ENCODE measurements at places on chromosomes 1 and 21.
A peak's percentile ranks its signal among the peaks of the same experiment; 100 is the strongest.

DNA sequence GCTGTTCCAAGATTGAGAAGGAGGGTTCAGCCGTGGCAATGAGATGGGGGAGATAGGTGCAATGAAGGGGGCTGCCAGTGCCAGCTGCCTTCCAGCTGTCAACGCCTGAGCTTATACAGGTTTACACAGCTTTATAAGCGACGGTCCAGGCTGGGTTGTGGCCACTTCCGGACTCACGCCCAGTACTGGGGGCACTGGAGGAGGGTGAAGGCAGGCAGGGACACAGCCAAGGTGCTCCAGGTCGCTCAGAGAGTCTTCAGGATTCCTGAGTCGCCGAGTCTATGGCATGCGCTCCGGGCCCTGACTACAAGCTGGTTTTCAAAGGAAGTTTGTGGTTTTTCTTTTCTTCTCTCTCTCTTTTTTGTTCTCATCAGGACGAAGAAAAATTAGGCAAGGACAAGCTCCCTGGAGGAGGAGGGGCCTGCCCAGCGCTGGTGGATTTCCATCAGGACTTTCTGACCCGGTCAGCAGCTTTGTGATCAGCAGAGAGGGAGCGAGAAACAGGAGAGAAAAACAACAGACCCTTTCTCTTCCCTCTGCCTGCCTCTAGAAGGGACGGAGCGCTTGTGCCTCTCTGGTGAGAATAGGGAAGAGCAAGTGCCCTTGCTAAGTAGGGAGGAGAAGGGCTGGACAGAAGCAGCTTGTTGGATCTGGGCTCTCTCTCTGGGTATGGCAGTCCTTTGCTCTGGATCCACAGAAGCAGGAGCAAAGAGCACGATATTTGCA is at the start of gene MINDY1:
TSS of gene MINDY1 (minus strand) at position 576 of the 726 bp plus-strand sequence. CDS start 4,285 bp downstream, outside the sequence.
- no peak for DNase-seq

DNA sequence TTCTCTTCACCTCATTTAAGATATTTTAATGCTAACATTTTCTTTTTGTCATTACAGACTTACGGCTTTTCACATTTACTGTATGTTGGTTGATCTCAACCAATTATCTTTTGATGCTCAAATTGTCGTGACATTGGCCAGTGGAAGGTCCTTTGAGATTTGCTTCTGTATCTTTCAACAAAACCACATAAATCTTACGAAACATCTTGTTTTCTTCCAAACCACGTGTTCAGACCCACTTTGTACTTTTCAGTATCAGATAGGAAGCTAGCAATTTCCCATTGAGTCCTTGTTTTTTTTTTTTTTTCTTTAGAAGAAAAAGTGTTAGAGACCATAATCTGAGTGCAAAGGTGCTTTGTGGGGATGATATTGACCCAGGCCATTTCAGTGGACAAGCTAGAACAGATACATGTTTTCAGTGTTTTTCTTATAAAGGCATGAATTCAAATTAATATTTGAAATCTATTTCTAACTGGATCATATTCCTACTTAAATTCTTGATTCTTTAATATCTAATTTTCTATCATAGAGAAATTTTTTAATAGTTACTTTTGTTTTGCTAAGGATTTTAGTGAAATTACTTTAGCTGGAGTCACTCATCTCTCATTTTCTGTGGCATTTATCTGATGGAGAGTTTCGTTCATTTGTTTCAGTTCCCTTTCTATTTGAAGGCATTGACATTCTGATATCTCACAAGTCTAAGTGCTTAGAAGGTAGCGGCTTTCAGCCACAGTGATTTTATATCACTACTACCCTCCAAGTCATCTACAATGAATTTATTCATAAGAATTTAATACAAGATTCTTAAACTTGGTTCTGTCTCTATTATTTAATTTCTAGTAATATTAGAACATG is 26.7 kb downstream of the ATG4C start:
- DNase-seq: no peak

DNA sequence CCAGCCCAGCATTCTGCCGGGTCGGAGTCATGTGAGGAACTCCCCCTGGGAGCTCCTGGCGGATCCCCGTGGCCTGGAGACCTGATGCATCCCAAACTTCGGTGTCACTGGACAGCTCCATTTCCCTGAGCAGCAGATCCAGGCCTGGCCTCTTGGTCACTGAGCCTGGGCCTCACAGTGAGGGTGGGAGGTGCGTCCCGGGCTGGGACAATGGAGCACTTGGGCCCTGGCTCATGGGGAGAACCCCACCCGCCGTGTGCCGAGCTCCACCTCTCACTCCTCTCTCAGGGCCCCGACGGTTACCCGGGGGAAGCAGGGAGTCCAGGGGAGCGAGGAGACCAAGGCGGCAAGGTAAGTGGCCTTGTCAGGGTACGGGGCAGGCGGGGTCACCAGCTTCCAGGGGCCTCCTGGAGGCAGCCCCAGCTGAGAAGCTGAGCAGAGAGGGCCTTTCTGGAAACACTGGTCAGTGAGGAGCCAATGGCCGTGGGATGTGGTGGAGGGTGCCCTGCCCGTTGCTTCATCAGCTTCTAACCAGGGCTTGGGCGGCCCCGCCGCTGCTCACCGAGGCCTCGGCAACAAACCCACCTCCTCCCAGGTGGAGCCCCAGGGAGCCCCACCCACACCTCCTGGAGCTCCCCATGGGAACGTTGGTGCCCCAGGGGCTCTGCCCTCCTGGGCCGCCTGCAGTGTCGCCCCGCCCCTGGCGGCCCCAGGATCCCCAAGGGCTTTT is 19.8 kb downstream of the COL6A2 start:
- no peak for DNase-seq

DNA sequence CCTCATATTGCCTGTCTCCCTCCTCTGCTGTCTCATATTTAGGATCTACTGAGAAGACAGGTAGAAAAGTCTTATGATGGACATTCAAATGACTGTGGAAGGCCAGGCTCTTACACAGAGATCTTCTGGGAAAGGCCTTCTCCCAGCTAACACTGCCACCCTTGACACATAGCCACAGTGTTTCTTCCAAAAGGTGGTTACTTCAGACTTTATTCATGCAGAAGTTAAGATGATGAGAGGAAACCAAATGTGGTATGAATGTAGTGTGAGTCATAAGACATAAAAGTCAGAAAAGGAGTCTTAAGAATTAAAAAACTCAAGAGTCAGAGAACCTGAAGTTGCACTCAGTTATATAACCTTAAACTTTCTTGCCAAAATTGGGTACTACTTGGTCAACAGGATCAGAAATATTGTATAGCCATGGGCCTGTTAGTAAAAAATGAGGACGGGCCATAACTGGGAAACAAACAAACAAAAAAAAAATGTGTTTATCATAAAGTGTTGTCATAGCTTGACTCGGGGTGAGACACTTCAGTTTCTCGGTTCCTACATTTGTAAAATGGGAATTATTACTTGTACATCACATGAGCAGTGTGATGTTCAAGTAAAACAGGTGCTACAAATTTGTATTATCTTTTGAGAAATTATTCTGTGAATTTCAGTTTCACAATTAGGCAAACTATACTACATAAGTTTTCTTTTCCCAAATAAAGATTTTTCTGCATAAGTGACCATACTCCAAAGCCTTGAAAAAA is 1.2 kb upstream of the DENND1B start:
- DNase-seq: peak; percentile 17

- DNase-seq: no peak
Observed at GRCh38 chr1:70528590-70529333, 117.7 kb downstream of the CTH start.

GRCh38 chr1:98723574-98723973 is 62.1 kb downstream of the SNX7 start:
- DNase-seq: no peak

DNA sequence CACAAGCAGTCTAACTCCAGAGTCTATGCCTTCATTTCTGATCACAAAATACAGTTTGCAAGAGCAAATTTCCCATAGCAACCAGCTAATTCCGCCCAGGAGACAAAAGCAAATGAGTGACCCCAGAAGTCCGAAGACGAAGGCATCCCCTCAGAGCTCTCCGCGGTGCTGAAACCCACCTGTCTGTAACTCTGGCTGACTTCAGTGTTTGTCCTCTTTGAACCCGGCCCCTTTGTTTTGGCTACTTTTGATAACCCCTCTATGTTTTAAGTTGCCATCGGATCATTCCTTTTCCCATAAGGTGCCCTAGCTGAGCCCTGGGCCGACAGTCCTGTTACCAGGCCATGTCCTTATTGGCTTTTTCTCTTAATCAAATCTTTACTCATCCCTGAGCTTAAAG is 515.8 kb downstream of the PTPRU start:
- DNase-seq: no peak

DNA sequence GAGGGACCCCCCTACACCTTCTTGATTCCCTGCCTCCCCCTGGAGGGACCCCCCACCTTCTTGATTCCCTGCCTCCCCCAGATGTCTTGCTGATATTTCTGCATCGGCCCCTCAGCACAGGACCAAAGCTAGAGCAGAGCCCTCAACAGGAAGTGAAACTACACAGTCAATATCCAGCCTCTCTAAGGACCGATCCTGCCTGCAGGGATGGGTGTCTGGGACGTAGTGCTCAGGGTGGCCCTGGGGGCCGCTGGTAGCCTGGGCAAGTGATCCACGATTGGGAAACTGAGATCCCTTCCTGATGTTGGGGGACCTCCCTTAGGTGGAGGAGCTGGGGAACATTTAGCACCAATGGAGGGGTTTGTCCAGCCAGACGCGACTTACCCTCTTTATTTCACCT is 3.9 kb upstream of the LEFTY2 start:
- DNase-seq: no peak

DNA sequence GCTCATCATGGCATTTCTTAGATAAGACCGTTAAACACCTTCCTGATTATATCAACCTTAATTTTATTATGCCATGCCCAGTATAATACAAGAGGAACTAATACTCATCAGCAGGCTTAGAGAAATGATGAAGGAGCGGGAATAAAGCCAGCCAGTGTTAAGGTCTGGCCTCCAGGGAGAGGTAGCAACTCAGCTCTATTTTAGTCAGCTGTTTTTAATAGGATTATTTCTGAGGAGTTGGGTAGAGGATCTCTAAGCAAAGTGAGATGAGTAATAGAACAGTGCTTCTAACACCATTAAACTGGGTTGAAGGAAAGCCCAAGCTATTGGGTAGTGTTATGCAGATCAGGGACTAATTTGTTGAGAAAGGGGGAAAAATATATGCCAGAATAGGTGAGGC is 921.5 kb downstream of the TTLL7 start:
- no peak for DNase-seq

DNA sequence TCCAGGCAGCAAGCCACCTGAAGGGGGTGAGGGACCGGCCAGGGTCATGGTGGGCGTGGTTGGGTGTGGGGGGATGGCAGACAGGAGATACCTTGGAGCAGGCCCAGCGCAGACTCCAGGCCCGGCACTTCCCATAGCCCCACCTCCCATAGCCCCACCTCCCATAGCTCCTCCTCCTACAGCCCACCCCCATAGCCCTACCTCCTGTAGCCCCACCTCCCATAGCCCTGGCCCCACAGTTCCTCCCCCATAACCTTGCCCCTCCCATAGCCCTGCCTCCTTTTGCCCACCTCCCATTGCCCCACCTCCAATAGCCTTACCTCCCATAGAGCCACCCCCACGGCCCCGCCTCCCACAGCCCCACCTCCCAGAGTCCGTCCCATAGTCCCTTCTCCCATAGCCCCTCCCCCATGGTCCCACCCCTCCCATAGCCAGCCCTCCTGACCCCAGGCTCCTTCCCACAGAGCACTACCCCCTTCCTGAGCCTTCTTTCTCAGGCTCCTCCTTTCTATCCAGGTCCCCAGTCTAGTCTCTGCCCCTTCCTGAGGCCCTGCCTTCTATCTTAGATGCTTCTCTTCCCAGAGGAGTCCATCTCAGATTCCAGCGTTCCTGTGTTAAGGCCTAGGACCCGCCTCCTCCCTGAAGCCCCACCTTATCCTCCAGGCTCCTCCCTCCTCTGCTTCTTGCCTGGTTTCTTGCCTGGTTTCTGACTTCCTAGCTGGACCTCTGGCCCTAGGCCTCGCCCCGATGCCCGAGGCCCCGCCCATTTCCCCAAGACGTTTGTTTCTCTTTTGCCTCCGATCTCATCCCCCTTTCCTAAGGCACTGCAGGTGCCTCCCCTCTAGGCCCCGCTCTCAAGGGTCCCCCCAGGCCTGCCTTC is 46.8 kb downstream of the PTPRU start:
- DNase-seq: no peak

- no peak for DNase-seq
Observed at GRCh38 chr1:87916965-87917364, 588.3 kb downstream of the LMO4 start.

- DNase-seq: no peak
Observed at GRCh38 chr21:15126948-15127347, 62.1 kb upstream of the NRIP1 start.

GRCh38 chr1:38015978-38016725 is 3.6 kb downstream of the UTP11 start:
- no peak for DNase-seq

DNA sequence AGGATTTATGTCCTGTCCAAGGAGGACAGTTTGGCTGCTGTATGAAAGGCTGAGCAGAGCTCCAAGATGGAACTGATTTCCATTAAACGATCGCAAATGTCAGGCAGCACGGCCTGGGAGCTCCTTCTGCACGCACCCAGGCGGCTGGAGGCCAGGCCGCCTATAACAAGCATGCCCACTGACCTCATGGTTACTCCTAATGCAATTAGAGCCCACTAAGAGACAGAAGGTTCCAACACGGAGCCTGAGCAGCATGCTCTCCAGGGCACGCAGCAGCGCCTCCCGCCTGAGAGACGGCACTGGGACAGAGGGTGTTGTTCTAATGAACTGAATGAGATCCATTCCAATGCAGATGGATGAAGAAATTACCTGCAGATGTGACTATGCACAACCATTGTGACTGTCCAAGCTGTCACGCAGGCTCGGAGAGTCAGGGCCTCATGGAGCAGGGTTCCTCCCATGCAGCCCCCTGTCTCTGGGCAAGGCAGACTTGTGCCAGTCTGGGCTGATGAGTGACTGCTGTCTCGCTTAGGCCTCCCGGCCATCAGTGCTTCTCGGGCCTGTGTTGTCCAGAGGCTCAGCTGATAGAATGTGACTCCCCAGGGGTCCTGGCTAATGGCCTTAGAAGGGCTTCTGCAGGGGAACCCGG is 25.2 kb upstream of the CDCA8 start:
- no peak for DNase-seq

DNA sequence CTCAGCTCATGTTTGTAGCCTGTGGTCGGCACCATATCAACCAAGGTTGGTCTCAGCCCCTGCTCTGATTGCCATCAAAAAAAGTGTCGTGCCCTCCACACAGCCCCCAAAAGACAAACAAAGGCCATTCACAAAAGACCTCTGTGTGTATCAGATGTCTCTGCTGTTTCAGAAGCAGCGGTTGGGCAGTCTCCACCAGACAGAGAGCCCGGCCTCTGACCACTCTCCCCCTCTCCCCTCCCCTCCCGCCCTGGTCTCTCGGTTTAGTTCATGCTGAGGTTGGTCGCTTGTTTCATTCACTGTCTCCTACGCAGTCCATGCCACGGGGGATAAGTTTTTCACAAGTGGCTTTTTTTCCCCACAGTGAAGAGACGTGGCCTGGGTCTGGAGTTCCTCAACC is 27.1 kb downstream of the ACTA1 start:
- no peak for DNase-seq

DNA sequence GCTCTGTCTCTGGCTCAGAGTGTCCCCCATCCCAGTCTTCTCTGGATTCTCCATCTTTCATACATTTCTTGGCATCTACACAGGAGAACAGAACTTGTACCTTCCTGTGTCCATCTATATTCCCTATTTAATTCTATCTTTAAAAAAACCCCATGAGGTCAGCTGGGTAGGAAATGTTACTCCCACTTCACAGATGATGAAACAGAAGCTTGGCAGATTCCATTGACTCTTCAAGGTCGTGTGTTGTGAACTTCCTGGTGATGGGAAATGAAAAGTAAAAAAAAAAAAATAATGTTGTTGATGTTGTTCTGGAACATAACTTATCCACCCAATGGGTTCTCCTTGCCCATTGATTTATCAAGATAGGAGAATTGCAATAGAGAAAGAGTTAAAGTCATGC is 8.9 kb downstream of the CHI3L2 start:
- DNase-seq: no peak
